ENCODE measurements at places on chromosomes 11 and 22. TPM values are rescaled to one million over a fixed set of nuclear protein-coding genes. Genes with fewer than 3 reads are reported as not detected.
A peak's percentile ranks its signal among the peaks of the same experiment; 100 is the strongest.

Gene LDHAL6A
- not detected for total RNA-seq

- peak; percentile 83 for DNase-seq
Measured at GRCh38 chr11:78417888-78418583, 416 bp upstream of the GAB2 start.

- no peak for DNase-seq
Measured at GRCh38 chr11:33866936-33867335, 24.9 kb downstream of the LMO2 start.

- no peak for DNase-seq
Measured at GRCh38 chr11:62421996-62422395, 3.2 kb downstream of the SCGB1A1 start.

Gene PRAME
- not detected for total RNA-seq

Gene NAV2
- 29.8 TPM for total RNA-seq

Gene C11orf16
- total RNA-seq, result not detected

Gene RIC3
- 10.6 TPM for total RNA-seq

DNA sequence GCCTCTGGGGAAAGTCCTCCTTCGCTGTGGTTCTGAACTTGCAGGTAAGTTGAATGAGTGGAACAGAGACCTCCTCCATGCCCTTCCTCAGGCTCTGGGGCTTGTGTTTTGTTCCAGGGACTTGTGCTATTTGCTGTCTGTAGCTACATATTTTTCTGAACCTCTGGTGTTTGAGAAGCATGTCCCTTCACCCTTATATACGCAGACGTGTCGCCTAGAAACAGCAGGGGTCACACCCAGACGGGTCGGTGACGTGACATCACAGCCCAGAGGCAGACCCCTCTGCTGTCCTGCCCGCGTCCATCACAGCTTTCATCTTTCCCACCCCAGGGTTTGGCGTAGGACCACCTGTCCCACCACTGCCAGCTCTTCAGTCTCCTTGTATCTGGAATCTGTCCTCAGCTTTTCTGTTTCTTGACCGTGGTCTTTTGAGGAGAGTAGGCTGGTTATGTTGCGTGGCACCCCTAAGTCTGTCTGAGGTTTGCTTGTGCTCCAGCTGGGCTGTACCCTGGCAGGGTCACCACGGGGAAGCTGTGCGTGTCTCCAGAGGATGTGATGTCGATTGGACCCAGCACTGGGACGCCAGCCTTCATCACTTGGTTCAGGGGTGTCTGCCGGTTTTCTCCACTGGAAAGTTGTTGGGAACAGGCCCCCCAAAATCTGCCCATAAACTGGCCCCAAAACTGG, 13.4 kb upstream of the MUC5B start:
- DNase-seq, result no peak

GRCh38 chr11:84384731-84385130, 1098.6 kb upstream of the CCDC90B start:
- DNase-seq, result no peak

Gene NELL1
- not detected for total RNA-seq

GRCh38 chr11:100940111-100940510, 189.5 kb downstream of the PGR start:
- DNase-seq, result no peak

DNA sequence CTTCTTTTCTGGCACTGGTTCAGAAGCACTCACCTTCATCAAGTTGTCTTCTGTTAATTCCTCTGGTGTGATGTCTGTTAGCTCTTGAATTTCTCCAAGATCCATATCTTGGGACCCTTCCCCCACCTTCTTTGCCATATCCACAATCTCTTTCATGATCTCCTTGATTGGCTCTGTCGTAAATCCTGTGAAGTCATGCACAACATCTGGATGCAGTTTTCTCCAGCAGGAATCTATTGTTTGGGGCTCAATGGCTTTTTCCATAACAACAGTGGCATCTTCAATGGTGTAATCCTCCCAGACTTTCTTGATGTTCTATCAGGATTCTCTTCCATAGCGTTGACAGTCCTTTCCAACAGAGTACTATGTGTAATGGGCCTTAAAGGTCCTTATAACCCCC, 96.9 kb downstream of the CSTPP1 start:
- DNase-seq, result no peak

Gene BTBD18
- not detected for total RNA-seq

GRCh38 chr11:60485987-60486386, 6.6 kb upstream of the MS4A12 start:
- no peak for DNase-seq

All from heart right ventricle (tissue), 16 donors.